Frontal cortex (tissue), 4 donors: ENCODE measurements at places on chromosomes 16 and 17.
A peak's percentile ranks its signal among the peaks of the same experiment; 100 is the strongest.

DNA sequence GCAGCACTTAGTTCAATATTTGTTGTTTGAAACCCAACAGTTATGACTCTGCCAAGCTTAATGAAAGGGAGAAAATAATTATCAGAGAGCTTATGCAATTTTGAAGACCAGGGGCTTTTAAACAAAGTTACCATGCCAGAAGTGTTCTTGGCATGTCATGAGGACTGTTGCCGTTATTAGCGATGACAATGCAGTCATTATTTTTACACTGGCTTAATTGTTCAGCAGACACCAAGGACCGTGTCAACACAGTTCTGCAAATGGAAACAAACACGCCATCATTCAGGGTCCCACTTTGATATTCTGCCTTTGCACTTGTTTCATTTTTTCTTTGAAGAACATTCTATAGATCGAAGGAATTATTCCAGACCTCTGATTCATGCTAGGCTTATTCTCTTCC is 518.5 kb downstream of the CDH13 start:
- DNase-seq = peak; percentile 11

DNA sequence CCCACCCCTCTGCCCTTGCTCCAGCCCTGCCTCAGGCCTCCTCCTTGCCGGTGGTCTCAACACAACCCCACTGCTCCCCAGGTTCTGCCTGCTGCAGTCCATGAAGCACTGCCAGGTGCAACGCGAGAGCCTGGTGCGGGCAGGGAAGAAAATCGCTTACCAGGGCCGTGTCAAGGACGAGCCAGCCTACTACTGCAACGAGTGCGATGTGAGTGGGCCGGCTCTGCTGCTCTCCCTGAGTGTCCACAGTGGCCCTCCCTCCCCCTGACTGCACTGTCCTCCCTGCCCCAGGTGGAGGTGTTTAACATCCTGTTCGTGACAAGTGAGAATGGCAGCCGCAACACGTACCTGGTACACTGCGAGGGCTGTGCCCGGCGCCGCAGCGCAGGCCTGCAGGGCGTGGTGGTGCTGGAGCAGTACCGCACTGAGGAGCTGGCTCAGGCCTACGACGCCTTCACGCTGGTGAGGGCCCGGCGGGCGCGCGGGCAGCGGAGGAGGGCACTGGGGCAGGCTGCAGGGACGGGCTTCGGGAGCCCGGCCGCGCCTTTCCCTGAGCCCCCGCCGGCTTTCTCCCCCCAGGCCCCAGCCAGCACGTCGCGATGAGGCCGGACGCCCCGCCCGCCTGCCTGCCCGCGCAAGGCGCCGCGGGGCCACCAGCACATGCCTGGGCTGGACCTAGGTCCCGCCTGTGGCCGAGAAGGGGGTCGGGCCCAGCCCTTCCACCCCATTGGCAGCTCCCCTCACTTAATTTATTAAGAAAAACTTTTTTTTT is 1.8 kb upstream of the TMEM88 start:
- DNase-seq = no peak

- no peak for DNase-seq
Observed at GRCh38 chr17:19747829-19748806, at the start of gene ALDH3A1. Gene ALDH3A1, minus strand, starts transcription at chr17:19748298. Its CDS starts 3,169 bp downstream, at chr17:19745129.

DNA sequence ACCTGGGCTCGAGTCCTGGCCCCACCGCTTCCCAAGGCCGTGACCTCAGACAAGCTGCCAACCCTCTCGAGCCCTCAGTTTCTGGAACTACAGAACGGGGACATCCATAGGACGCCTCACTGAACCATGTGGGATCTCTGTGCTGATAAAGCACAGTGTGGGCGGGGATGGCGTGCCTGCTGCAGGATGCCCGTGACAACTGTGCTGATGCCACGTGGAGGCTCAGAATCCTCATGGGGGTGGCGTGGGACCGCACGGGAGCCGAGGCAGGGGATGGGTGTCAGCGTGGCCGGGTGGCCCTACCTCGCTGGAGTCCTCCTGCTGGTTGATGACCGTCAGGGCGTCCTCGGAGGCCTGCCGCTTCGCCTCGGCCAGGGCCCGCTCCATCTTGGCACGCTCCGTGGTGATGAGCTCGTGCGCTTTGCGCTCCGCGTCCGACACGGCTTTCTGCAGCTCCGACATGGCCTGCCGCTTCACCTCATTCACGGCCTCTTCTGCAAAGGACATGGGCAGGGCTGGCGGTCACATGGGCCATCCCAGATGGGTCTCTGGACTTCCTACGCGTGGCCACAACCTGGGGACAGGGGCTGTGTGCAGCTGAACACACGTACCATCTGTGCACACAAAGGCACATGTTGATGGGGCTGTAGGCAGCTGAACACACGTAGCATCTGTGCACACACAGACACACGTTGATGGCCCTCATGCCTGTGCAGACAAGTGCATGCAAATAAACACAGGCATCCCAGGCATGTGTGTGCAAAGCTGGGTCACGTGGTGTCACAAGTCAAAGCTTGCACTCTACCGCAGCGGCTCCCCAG is 12.7 kb upstream of the PABPN1L start:
- no peak for DNase-seq

GRCh38 chr16:67034487-67034886 is 5.5 kb downstream of the CBFB start:
- no peak for DNase-seq

GRCh38 chr17:61397086-61397842 is 2.4 kb upstream of the TBX2 start:
- no peak for DNase-seq

DNA sequence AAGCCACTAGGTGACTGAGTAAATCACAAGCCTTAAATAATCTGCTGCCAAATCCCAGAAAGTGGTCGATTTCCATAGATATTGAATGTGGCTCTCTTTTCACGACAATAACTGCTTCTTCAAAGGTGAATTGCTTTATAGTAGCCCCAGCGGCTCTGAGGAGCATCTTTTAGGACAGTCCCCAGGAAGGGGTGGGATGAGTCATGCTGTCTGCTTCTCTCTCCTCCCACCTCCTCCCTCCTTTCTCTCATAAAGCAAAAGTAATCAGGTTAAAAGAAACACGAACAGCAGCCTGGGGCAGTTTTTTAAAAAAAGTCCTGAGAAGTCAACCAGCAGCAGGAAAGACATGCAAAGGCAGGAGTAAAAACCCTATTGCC is 1.8 kb downstream of the KIAA0513 start:
- DNase-seq = no peak

GRCh38 chr17:2238432-2239169 is 65.0 kb downstream of the SMG6 start:
- DNase-seq = no peak

GRCh38 chr16:49755716-49756505 is 100.0 kb downstream of the ZNF423 start:
- no peak for DNase-seq

- DNase-seq = no peak
Observed at GRCh38 chr16:10791048-10791447, 27.5 kb downstream of the TVP23A start.

DNA sequence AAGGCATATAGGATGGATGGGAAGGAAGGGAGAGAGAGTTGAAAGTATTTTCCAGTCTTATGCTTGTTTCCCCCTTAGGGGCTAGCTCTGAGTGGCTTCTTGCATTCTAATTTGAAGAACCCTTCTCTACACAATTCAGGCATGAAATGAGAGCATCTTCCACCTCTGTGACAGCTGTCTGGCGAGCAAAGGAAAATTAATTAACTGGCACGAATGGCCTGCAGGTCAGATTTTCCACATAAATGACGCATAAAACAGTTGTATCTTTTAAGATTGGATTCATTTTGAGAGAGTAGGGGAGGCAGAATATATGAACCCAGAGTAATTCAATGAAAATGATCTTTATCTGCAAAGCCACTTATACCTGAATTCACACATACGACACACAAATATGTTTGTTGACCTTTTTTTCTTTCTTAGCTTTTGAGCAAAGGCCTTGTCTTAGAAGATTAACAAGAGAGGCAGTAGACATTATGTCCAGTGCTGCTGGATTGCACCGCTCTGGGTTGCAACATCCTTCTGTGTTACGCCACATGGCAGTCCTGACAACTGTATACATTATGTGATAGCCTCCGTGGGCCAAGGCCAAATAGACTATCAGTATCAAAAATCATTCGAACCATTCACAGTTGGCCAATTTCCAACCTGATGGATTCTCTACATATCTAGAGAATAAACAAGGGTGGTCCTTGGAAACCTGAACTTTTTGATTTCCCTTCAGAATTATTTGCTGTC is 173.0 kb upstream of the GOT2 start:
- no peak for DNase-seq

DNA sequence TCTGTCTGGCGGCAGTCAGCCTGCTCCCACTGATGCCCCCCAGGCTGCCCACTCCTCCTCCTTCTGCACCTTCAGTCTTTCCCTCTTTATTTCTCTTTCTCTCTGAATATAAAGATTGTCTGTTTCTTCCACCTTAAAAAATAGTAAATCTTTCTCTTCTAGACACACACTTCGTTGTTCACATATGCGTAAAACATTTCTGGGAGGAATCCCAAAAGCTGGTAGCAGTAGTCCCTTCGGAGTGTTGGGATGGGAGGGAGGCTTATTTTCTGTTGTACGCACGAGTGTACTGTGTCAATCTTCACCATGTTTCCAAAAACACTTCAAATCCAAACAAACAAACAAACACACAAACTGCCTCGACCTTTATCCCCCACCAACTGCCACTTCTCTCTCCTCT is 9.9 kb downstream of the OSBPL7 start:
- no peak for DNase-seq

DNA sequence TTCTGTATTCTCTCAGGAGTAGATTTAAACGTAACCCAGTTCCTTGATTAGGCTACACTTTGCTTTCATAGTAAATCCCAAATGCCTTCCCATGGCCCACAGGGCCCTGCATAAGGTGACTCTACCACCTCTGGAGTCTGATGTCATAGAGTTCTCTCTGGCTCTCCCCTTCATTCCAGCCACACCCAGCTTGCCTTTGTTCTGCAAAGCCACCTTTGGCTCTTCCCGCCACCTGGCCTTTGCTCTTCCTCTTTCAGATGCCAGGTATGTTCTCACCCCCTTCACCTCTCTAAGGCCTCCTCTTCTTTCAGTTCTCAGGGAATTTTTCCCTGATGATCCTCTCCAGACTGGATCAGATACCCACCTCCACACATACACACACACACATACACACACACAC is 141.3 kb upstream of the HSBP1 start:
- DNase-seq = no peak

DNA sequence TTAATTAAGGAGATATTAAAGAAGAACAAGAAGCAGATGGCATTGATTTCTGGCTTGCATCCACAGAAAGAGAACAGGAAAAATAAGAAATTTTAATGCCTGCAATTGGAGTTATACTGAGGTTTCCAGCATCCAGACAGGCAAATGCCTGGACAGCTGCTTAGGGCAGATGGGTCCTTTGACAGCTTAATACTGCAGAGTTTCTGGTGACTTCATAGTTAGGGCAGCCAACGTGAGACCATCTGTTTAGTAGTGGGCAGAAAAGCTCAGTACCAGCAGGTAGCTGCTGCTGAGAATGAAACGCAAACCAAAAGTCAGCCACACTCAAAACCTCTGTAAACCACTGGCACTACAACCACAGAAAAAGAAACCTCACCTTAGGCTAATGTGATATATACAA is 109.8 kb downstream of the CDK5R1 start:
- no peak for DNase-seq

GRCh38 chr16:27083861-27084261 is 17.1 kb downstream of the C16orf82 start:
- DNase-seq = no peak

GRCh38 chr17:79038545-79039135 is 14.7 kb downstream of the C1QTNF1 start:
- no peak for DNase-seq

DNA sequence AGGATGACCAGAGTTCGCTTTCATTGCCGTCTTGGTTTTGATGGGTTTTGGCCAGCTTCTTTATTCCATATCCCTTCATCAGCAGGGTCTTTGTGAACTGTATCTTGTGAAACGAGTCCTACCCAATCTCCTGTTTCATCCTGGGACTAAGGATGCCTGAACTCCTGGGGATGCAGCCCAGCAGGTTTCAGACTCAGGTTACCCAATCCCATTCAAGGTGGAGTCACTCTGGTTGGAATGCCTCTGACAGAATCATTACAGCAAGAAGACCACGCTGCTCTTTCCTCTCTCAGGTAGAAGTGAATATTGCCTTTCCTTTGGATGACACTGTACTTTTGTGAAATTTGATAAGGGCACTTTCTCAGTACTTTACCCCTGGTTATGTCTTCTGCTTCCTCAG is 98.1 kb downstream of the CDH11 start:
- DNase-seq = no peak

GRCh38 chr16:81524382-81524781 is 79.8 kb downstream of the CMIP start:
- DNase-seq = no peak

DNA sequence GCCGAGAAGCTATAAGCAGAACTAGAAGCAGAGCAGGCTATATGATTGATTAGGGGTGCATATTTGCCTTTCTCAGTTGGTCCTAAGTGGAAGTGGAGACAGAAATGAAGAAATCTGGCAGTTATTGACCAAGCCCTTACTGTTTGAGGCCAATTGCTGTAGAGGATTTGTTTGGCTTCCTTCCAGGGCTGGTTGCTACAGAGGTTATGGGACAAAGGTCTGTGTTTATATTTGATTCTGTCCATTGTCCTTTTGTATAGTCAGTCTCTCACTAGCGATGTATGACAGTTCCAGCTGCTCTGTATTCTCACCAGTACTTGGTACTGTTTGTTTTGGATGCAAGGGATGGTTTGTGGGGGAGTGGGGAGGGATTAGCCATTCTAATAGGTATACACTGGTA is 7.3 kb upstream of the ALOX15 start:
- DNase-seq = no peak

GRCh38 chr17:50630524-50631194 is 4.0 kb upstream of the ABCC3 start:
- no peak for DNase-seq

GRCh38 chr17:4479982-4480751 is 18.5 kb upstream of the SPNS2 start:
- no peak for DNase-seq

DNA sequence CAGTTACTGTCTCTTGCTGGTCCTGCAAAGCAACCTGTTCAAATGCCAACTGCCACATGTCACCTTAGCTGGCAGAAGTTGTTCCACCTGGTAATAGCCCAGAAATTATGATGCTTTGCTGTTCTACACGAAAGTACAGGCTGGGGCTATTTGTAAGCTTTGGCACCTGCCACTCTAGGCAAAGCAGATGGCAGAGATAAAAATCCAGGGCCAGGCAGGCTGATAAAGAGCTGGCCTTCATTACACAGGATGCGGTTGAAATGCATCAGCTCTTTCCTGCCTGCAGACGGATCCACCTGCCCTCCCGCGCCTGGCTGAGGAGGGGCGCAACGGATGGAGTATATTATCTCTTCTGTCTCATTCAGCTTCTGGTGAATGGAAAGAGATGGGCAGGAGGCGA is 29.3 kb upstream of the KDM8 start:
- no peak for DNase-seq

GRCh38 chr17:47335101-47335936 is 11.6 kb downstream of the EFCAB13 start:
- no peak for DNase-seq

DNA sequence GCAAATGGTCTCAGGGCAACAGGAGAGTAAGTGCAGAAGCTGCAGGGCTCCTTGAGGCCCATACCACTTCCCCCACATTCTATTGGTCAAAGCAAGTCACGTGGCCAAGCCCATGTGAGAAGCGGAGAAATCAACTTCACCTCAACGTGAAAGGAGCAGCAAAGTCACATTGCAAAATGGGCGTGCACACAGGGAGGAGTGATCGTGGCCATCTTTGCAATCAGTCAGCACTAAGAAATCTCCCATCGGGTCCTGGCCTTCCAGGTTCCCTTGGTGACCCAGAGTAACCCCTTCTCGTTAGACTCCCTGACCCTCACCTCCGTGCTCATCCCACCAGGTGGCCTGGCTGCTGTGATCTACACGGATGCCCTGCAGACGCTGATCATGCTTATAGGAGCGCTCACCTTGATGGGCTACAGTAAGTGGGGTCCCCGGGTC is 38.0 kb downstream of the SLC5A11 start:
- DNase-seq = no peak
